ENCODE measurements at places on chromosomes 12 and 14.

GRCh38 chr12:90098132-90098779 lies 389.6 kb upstream of the ATP2B1 start:
- DNase-seq = no peak

GRCh38 chr12:121088195-121088585 lies 44.5 kb upstream of the P2RX7 start:
- DNase-seq = no peak

GRCh38 chr12:94670898-94671297 lies 20.5 kb upstream of the TMCC3 start:
- no peak for DNase-seq

DNA sequence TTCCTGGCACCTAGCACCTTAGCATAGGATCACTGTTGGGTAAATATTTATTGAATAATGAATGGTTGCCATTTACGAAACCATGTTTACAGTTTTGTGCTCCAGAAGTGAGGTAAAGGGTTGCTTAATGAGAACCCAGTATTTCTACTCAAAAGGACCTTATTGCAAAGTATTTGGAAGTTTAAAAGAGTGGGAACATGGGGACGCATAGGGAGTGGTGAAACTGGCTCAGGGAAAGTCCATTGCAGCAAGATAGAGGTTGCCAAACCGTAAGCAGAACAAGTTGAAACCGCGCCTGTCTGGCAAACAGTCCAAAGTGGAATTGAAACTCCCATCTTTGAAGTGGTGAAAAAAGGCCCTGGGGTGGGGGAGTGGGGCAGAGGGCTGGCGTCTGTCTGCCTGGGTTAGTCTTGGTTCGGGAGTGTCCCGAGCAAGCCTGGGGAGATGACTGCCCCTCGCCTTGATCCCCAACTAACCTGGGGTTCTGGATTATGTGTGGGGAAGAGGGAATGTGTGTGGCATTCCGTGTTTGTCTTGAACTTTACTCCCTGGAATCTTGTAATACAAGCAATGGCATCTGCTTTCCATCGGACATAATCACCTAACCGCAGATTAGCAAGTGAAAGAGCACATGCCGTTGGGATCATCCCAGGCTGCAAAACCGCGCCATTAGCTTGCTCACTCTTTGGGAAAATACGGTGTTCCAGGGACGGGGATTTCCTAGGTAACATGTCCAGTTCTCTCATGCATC lies 7.2 kb downstream of the ALDH2 start:
- no peak for DNase-seq

- no peak for DNase-seq
These were observed 97.3 kb upstream of the RTL1 start for GRCh38 chr14:101000711-101001250.

DNA sequence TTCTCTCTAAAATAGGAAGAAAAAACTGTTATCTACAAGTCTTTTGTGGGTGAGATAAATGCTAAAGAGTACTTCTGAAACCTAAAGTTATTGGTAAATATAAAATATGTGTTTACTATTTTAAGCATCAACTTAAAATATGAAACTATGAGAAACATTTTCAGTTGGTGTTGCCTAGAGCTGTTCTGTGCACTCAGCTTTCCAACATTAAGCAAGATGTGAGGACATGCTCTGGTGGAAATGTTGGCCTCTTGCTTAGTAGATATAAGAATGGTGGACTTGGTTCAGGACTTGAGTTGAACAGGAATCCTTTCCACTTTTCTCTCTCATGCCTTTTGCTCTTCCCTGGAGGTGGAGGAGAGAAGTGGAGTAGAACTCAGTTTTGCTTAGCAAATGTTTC lies 164.1 kb upstream of the PELI2 start:
- no peak for DNase-seq

DNA sequence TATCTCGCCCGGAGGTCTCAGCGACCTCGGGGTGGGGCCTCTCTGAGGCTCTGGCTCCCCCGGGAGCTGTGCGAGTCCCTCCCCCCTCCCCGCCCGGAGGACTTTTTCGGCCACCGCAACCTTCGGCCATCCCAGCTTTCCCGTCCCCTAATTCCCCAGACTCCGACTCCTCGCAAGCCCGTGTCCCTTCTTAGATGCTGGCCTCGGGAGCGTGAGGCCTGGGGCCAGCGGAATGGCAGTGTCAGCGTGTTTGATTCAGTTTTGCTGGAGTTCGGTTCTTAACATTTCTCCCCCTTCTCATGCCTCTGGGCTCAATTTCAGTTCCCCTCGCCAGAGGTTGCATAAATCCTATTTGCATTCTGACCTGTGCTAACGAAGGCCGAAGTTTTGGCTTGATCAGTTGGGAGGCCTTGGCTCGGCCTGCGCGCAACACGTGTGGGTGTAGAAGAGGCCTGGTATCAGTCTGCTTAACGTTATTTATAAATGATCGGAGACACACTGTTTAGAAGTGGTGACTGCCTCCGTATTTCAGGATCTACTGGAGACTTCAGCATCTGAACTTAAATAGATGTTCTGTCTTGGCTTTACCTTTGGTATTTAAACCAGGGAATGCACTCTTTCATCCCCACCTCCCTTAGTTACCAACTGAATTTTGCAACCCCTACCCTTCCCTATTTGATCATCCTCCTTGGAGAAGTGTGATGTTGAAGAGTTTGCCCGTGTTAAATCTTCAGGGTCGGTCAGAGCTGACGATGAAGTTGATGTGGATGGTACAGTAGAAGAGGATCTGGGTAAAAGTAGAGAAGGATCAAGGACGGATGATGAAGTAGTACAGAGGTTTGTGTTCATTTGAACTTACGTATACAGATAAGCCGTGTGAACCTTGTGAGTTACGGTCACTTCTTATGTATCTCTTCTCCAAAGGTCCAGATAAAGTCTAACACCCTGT lies 851 bp downstream of the HSP90B1 start:
- DNase-seq = no peak

DNA sequence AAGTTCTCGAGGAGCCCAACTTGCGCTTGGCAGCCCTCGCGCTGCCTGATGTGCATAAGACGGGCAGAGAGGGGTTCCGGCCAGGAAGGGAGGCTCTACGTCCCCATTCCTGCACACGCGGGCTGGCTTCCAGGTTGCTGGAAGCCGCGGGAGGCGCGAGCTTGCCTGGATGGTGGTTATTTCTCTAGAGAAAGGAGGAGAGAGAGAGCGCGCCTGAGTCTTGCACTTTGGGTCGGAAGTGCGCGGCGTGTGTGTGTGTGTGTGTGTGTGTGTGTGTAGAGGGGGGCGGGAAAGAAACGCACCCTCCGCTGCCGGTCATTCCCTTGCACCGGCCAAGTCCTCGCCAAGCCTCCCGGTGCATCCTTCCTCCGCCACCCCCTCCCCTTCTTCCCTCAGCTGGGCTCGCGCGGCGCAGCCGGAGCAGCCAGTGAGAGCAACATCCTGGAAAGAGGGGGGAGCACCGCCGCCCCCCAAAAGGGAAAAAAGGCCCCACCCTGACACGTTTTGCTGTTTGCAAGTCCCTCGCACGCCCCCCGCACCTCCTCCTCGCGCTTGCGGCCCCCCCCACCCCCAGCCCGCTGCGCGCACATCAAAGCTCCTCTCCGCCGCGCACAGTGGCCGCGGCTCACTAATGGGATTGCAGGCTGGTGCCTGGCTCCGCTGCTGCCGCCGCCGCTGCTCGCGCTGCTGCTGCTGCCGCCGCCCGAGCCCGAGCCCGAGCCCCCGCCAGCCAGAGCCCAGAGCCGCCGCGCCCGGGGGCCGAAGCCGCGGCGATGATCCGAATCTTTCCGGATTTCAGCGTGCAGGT lies 4.4 kb upstream of the NPAS3 start:
- no peak for DNase-seq

Data from GM12878 (cell line).